Retina (tissue), 1 donor: ENCODE measurements at places on chromosomes 4 and X.

- no peak for DNase-seq
These were observed 39.6 kb upstream of the DIPK2B start for GRCh38 chrX:45240301-45240700.

GRCh38 chrX:135973025-135973547 is 702 bp downstream of the MMGT1 start:
- no peak for DNase-seq

- DNase-seq, result no peak
These were observed 29.3 kb downstream of the DYNLT3 start for GRCh38 chrX:37818031-37818430.

DNA sequence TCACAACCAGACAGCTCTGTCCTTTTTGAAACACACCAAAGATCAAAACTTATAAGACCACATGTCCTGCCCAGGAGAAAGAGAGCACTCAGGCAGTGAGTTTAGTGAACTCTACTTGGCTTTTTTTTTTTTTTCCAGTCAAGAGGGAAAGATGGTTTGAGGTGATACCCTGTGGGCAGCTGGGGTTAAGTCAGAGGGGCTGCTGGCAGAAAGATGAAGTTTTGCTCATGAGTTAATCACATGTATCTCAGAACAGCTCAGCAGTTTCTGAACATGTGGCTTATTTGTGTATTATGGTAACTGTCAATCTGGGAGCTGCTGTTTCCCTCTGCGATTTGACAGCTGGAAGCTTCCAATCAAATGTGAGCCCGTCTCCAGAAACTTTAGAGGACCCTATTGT is 56.4 kb upstream of the MAP3K15 start:
- no peak for DNase-seq

- no peak for DNase-seq
These were observed 613 bp upstream of the ARSJ start for GRCh38 chr4:113979905-113980615.

DNA sequence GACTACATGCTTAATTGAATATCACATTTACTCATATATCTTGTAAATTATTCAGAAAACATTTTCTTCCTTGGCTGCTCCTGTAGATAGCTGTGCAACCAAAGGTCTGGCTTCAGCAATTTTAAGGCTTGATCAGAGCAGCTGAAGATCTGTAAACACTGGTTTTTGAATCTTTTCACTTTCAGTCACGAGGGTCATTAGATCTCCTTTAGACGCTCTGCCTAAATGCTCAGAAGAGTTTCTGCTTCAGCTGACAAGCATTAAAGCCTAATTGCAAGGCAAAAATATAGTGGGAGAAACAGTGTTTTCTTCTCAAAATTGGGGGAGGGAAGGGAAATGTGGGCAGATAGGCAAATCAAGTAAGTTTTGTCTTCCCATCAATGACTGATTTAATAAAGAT is 25.7 kb downstream of the TRPC5 start:
- no peak for DNase-seq

GRCh38 chr4:139887962-139888735 is 222.5 kb downstream of the MGST2 start:
- DNase-seq, result no peak

GRCh38 chrX:49287665-49288064 is 15.8 kb upstream of the GAGE10 start:
- no peak for DNase-seq
